ENCODE measurements at places on chromosomes 2 and 18. TPM values are rescaled to one million over a fixed set of nuclear protein-coding genes. Genes with fewer than 3 reads are reported as not detected.
A peak's percentile ranks its signal among the peaks of the same experiment; 100 is the strongest.

Gene FBLN7
- total RNA-seq = 4.4 TPM

Gene PDE11A
- 2.1 TPM for total RNA-seq

Gene SCN9A
- total RNA-seq = 1.5 TPM

DNA sequence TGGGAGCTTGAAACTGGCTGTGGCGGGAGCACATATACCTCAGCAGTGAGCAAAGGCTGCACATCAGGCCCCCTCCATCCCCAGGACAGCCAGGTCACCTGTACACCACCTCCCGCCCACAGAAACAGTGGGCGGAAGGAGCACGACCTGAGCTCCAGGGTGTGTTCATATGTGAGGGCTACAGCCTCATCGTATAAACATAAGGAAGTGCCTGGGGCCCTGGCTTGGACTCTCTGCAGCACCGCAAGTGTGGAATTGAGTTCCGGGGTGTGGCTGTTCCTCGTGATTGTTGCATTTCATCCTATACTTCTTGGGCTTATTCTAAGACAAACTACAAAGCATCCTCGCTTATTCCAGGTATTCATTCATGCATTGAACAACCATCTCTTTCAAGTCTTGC lies 60.1 kb upstream of the TPO start:
- no peak for DNase-seq

Gene RGPD4
- not detected for total RNA-seq

- peak; percentile 76 for DNase-seq
Measured at GRCh38 chr2:28661589-28662001, 90.0 kb upstream of the PPP1CB start.

DNA sequence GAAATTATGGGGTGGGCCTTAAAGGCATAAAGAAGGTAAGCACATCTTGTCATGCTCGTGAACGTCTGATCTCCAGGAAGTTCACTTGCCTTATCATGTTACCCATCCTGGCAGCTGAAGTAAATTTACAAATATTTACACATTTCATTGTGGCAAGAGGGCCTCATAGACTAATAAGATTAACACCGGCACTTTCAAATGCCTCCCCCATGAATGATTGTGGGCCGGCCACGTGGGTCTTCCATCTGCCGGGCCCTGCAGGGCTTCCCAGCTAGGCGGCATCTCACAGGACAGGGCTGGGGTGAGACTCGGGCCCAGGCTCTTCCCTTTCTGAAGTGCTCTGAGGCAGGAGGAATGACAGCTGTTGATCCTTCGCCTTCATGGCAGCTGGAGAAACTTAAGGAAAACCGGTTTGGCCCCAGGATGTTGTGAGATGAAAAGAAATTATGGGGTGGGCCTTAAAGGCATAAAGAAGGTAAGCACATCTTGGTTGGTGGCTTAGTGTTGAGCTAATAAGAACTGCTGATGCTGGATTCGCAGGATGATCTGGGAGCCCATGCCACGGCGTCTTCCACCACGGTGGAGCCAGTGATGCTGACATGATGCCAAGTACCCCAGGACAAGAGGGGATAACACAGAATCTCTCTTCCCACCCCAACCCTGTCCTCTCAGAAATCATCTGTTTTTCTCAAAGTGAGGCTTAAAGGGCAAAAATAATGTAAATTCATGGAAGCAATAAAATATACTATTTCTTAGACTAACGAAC lies 176.3 kb downstream of the SEPTIN10 start:
- DNase-seq = no peak

- DNase-seq = no peak
Measured at GRCh38 chr2:44009136-44009735, 13.4 kb upstream of the LRPPRC start.

- DNase-seq = no peak
Measured at GRCh38 chr2:1807167-1807566, 62.9 kb upstream of the PXDN start.

GRCh38 chr18:8910843-8911242 lies 191.7 kb upstream of the NDUFV2 start:
- DNase-seq = no peak

DNA sequence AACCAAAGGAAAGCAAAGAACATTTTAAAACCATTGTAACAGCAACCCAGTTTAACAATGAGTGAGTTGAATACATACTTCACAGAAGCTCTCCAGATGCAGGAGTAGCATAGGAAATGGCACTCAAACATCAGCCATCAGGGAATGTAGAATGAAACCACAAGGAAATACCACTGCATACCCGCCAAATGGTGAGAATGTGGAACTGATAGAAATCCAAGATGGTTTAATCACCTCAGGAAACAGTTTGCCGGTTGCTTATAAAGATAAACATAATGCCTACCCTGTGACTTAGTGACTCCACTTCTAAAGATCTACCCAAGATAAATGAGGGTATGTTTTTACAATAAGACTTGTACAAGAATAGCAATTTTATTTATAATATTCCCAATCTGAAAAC lies 132.0 kb downstream of the GALNT1 start:
- DNase-seq = no peak

GRCh38 chr2:118983133-118983532 lies 41.1 kb downstream of the MARCO start:
- DNase-seq = no peak

- no peak for DNase-seq
Measured at GRCh38 chr2:134235510-134236144, 18.2 kb upstream of the MGAT5 start.

Gene SLC8A1
- total RNA-seq = 61.2 TPM

- no peak for DNase-seq
Measured at GRCh38 chr2:100619951-100620350, 57.2 kb downstream of the PDCL3 start.

DNA sequence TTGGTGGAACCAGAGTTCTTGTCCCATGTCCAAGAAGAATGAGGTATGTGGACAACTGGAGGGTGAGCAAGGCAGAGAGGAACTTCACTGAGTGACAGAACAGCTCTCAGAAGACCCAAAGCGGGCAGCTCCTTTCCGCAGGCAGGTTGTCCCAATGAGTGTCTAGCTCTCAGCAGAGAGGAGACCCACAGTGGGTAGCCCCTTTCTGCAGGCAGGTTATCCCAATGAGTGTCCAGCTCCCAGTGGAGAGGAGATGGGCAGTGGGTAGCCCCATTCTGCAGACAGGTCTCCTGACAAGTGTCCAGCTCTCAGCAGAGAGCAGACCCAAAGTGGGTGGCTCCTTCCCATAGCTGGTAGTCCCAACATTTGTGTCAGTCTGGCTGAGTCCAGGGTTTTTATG lies 69.6 kb downstream of the SRBD1 start:
- DNase-seq = no peak

- DNase-seq = peak; percentile 18
Measured at GRCh38 chr2:65429786-65430602, 2.4 kb downstream of the SPRED2 start.

DNA sequence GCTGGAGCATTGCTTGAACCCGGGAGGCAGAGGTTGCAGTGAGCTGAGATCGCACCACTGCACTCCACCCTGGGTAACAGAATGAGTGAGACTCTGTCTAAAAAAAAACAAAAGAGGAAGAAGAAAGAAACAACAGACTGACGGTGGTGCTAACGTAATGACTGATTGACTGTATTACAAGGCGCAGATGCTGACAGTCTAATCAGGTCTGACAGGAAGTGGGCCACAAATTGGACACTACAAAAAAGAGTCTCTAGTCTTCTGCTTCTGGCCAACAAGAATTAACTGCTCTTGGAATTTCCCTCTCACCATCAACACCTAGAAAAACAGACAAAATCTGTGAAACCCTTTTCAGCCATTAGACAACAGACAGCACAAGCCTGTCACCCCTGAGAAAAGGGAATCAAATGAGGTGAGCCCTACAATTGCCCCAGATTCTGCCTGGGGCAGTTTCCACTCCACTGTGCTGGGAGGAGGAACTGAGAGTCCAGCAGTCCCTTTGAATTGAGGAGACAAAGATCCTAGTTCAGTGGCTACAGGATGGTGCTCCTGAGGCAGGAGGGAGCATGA lies 43.3 kb downstream of the SNED1 start:
- DNase-seq = no peak

Gene STK17B
- 7.2 TPM for total RNA-seq

Gene STK25
- total RNA-seq = 191 TPM

Gene VIL1
- 0.59 TPM for total RNA-seq

- no peak for DNase-seq
Measured at GRCh38 chr18:48891721-48892120, 59.0 kb downstream of the SMAD7 start.

GRCh38 chr2:240326886-240327285 lies 108.6 kb upstream of the GPC1 start:
- no peak for DNase-seq

DNA sequence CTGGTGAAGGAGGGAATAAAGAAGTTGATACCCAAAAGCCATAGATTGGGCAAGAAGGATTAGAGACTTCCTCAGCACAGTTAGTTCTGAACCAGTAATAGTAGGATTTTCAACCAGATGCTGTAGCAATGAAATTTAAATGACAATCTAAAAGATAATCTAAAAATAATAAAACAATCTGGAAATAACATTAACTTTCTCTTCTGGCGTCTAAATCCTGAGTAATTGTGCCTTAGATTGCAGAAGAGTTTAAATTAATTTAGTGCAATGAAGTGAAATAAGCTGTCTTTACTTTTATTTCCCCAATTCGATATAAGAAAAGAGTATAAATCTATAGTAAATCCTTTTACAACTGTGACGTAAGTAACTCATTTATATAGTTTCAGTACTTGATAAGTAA lies 186.8 kb upstream of the DOK6 start:
- no peak for DNase-seq

- no peak for DNase-seq
Measured at GRCh38 chr2:226247289-226248275, 552.0 kb downstream of the IRS1 start.

GRCh38 chr2:240962300-240963064 lies 35.9 kb upstream of the SNED1 start:
- DNase-seq = peak; percentile 89

- no peak for DNase-seq
Measured at GRCh38 chr2:157459486-157459885, 15.6 kb upstream of the CYTIP start.

DNA sequence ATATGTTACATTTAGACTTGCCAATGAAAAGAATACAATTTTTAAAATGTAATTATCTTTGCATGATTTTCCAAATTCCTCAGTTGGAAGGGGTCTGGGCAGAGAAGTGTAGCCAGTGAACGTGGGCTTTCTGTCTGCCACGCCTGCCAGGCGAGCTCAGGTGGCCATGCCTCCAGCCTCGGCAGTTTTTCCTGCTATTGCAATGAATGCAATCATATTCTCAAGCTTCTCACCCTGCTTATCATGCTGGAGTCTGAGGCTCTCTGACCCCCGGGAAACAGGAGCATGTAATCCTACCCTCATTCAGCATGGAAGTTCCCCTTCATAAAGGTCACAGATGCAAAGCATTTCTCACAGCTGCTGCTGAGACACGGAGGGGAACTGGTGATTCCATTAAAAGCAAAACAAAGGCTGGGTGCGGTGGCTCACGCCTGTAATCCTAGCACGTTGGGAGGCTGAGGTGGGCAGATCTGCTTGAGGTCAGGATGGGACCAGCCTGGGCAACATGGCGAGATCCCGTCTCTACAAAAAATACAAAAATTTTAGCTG lies 154.8 kb downstream of the MBP start:
- DNase-seq = no peak

DNA sequence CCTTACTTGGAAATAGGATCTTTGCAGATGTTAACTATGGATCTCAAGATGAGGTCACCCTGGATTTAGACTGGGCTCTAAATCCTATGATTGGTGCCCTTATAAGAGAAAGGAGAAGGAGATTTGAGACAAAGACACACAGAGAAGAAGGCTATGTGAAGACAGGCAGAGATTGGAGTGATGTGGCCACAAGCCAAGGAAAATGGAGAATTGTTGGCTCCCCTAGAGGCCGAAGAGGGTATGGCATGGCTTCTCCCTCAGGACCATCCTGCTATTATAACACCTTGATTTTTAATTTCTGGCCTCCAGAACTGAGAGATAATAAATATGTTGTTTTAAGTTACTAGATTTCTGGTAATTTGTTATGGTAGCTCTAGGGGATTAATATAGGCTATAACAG lies 7.6 kb downstream of the CYBRD1 start:
- DNase-seq = no peak

DNA sequence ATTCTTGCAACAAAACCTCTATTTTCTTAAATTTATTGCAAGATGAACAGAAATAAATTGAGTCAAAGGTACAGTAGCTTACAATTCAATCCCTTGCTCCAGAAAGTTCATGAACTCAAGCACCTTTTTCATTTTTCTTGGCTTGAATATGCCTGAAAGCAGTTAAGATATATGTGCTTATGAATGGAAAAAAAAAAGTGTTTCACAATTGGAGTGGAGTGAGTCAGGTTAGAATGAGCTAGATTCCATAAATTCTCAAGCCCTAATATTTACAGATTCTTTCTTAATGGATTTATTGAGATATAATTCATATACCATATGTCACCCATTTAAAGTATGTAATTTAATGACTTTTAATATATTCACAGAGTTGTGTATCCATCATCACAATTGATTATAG lies 39.6 kb upstream of the NEMP2 start:
- no peak for DNase-seq

GRCh38 chr18:44715245-44715644 lies 34.6 kb downstream of the SETBP1 start:
- peak; percentile 71 for DNase-seq

GRCh38 chr2:229344151-229344551 lies 73.1 kb upstream of the PID1 start:
- no peak for DNase-seq

DNA sequence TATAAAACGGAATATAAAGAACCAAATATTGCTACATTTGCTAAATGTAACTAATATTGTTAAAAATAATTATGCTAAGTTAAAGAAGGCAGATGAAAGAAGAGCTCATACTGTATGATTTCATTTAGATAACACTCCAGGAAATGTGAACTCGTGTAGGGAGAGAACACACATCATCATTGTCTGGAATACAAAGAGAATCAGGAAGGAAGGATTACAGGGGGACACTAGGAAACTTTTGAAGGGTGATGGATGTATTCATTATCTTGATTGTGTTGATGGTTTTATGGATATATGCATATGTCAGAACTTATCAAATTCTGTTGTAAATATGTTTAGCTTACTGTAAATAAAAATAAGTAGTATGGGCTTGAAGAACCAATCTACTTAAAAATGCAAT lies 104.1 kb upstream of the TRIB2 start:
- no peak for DNase-seq

DNA sequence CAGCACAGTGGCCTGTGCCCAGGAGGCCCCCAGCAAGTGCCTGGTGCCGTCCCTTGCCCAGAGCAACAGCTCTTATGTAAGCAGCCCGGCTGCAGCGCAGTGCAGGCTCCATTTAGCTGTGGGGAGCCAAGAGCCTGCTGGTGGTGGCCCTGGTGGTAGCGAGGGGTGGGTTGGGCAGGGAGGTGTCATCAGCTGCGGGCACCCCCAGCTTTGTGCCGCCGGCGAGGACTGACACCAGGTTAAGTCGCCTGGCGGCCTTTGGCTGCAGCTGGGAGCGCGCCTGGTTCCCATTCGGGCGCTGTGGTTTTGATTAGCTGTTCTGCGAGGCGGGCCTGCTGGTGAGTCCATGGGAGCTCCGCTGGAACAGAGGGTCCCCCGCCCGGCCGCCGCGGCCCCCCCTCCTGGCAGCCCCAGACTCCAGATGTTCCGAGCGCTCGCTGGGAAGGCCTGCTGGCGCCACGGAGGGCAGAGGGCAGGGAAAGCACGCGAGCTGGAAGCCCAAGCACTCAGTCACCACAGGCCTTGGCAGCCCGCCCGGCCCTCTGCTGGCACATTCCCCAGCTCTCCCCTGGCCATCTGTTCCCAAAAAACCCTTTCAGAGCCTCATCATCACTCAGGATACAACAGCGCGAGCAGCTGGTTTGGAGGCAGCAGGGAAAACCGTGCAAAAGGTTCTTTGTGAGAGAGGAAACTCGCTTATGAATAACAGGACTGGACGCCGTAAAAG lies 18.4 kb downstream of the ATOH8 start:
- peak; percentile 100 for DNase-seq

- DNase-seq = peak; percentile 28
Measured at GRCh38 chr2:31170071-31170698, 31.9 kb upstream of the GALNT14 start.
